Nucleus accumbens (tissue), 56 donors: ENCODE measurements at places on chromosomes 4 and X.
A peak's percentile ranks its signal among the peaks of the same experiment; 100 is the strongest.

- no peak for DNase-seq
Observed at GRCh38 chr4:85701861-85702321, 226.9 kb downstream of the ARHGAP24 start.

GRCh38 chr4:156971165-156971675, 379 bp downstream of the PDGFC start:
- DNase-seq = peak; percentile 32

DNA sequence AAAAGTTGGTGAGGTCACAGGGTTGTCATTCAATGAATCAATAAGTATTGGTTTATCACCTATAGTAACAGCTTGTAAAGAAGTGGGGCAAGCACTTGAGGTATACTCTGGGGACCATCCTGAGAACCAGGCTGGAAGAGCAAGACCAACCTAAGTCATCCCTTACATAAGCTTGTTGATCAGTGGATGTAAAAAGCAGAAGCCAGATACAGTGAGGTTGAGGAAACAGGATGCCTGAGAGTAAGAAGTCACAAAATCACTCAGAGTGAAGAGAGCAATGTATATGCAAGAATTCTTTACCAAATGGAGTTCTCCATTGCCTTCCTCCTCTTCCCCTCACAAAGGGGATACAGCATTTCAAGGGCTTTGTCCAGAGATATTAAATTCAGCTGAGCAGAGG, 76.3 kb upstream of the PACRGL start:
- DNase-seq = no peak

DNA sequence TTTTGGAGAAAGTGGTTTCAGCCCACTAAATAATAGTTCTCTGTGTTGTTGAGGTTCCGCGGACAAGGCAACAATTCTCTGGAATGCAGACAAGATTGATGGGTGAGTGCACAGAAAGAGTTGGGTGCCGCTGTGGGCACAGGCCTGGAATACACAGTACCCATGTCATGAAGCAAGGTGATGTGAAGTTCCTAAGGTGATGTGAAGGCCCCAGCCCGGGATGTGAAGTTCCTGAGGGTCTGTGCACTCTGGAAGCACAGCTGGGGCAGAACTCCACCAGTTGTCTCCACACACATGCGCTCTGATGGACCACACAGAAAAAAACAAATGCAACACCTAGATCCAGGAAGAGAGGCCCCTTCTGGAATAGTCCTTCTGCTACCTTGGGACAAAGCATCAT, 86.6 kb upstream of the BMPR1B start:
- no peak for DNase-seq
